ENCODE measurements at places on chromosomes 4 and X.

DNA sequence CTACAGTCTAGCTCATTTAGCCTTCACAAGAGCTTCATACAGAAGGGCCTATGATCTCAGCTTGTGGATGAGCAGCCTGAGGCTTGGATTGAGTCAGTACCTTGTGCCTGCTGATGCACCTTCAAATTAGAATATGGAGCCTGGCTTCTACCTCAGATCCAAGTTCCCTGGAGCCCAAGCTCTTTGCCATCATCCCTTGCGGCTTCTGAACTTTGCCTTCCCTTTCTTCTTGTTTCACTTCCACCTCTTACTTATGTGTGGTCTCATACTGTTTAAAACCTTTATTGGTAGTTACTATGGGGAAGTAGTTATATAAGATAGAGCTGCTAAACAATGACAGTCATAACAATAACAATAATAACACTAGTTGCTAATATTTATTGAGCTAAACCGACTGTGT, 84.3 kb upstream of the AFF2 start:
- DNase-seq: no peak

DNA sequence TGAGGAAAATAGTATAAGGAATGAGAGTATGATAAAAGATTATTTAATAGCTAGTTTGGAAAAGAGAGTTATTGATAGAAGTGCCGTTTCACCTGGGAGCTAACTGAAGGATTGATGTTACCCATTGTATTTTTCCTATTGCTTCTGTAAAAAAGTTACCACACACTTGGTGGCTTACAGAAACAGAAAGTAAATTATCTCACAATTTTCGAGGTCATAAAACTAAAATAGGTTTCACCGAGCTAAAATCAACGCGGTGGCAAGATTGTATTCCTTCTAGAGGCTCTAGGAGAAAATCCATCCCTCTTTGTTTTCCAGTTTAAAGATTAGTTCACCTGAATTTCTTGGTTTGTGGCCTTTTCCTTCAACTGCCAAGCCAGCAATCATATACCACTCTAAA, 11.1 kb upstream of the TRAM1L1 start:
- no peak for DNase-seq

- no peak for DNase-seq
Measured at GRCh38 chrX:56798339-56798711, 69.3 kb downstream of the NBDY start.

- DNase-seq: no peak
Measured at GRCh38 chrX:109732017-109732801, 848 bp downstream of the ACSL4 start.

- no peak for DNase-seq
Measured at GRCh38 chr4:122073615-122074014, 78.5 kb upstream of the BLTP1 start.

DNA sequence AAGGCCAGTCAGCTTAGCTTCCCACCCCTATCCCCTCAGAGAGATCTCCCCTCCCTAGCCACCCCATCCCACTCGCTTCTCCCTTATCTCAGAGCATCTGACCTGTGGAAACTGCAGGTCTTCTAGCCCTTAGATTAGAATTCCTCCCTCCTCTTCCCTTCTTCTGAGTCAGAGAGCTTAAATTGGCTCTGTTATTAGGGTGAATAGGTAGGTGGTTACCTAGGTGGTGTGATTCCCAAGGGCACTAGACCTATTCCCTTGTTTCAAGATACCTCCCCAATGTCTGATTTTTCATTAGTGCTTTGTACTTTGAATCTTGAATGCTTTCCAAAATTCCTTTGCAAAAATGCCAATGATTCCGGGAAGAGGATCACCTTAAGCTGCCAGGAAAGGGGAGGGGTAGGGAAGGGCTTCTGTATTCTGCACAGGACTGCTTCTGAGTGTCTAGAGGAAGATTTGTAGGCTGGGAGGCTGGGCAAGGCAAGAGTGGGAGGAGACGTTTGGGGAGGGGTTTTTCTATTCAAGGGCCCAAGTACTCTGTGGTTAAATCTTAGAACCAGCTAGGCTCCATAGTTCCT, 24.5 kb upstream of the MSN start:
- DNase-seq: no peak

DNA sequence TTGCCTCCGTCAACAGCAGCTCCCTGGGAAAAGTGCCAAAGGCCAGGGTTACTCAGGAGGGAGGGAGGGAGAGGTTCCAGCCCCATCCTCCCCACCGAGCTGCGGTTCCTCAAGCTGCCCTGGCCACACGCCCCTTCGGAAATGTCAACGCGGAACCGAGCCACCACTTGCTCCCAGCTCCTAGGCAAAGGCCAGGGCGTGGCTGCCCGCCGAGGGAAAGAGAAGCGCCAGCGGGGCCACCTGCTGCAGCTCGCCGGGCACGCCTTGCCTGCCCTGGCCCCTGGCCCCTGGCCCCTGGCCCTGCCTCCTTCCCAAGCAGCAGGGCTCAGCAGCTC, 15.3 kb downstream of the SLC6A8 start:
- no peak for DNase-seq

GRCh38 chrX:103513476-103514108, 5.7 kb downstream of the RAB40A start:
- no peak for DNase-seq

GRCh38 chr4:169342159-169342860, 71.6 kb upstream of the SH3RF1 start:
- DNase-seq: no peak

DNA sequence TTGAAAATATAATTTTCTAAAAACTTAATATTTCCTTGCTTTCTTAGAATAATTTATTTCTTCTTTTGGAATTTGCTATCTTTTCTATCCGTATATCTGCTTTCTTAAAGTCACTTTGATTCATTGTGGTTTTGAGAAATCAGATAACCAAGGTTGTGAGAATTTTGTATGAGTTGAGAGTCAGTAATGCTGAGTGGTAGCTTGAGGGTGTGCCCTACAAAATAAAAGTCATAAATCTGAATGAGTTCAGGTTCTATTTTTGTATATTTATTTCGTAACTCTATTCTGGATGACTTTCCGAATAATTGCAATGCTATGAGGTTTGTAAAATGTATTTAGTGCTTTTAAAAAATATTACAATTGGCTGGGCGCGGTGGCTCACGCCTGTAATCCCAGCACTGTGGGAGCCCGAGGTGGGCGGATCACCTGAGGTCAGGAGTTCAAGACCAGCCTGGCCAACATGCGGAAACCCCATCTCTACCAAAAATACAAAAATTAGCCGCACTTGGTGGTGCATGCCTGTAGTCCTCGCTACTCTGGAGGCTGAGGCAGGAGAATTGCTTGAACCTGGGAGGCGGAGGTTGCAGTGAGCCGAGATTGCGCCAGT, 8.9 kb downstream of the COPS4 start:
- no peak for DNase-seq

DNA sequence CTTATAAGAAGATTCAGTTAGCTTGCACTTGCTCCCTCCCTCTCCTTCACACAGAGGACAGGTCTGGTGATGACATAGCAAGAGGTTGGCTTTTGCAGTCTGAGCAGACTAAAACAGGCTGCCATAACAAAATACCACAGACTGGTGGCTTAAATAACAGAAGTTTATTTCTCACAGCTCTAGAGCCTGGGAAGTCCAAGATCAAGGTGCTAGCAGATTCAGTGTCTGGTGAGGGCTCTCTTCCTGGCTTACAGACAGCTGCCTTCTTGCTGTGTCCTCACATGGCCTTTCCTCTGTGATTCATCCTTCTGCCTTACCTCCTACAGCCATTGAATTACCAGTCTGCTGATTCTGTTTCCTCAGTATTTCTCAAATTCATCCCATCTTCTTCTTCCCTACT, 13.1 kb downstream of the RP2 start:
- DNase-seq: no peak

DNA sequence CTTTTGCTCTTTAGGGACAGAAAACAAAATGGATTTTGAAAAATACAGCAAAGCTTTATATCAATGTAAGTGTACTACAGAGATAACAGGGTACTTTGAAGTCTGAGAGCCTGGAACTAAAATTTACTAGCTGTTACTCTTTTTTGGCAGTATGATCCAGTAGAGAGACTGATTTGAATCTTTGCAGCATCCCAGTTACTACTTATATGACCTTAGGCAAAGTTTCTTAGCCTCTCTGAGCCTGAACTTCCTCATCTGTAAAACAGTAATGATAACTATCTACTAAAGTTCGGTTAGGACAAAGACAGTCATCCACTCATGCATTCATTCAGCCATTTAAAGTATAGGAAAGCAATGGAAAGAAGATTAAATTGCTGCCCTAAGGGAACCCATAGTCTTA, 10.1 kb downstream of the BRWD3 start:
- no peak for DNase-seq

- DNase-seq: no peak
Measured at GRCh38 chrX:153549231-153549630, 31.8 kb downstream of the ATP2B3 start.

DNA sequence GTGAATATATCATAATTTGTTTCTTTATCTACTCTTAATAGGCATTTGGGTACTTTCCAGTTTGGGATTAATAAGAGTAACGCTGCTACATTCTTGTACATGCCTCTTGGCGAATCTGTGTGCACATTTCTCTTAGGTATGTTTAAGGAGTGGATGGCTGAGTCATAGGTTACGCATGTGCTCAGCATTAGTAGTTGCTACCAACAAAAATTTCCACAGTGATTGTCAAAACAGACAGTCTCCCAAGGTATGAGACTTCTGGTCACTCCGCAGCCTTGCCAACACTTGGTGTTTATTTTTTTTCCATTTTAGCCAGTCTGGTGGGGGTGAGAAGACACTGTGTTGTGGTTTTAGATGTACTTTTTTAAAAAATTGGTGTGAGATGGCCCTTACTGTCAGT, 44.6 kb downstream of the FGFBP1 start:
- DNase-seq: no peak

DNA sequence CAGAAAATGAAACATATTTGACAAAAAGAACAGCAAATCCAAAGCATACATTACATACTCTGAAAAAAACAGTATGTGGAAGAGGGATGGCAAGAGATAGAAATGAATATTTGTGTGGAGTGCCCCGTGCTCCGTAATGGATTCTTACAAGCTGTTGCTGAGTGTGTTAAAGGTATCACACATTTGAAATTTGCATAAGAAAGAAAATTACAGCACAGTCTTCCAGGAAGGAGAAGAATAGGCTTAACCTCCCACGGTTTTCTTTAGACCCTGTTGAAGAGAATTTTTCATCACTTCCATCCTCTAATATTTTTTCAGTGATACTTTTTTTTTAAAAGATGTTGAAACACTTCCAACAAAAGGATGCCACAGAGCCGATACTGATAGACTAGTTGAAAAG, 1489.4 kb downstream of the RAPGEF2 start:
- DNase-seq: no peak

DNA sequence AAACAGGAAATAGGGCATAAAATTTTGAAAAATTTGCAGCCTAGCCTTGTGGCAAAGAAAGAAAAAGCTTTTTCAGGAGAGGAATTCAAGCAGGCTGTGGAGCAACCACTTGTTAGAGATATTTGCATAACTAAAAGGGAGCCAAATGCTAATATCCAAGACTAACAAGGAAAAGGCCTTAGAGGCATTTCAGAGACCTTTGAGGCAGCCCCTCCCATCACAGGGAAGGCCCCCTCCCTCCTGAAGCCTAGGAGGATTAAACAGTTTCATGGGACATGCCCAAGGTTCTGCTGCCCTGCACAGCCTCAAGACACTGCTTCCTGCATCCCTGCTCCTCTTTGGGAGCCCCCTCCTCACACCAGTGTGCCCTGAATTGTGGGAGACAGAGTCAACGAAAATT, 275.4 kb upstream of the SFRP2 start:
- DNase-seq: no peak

DNA sequence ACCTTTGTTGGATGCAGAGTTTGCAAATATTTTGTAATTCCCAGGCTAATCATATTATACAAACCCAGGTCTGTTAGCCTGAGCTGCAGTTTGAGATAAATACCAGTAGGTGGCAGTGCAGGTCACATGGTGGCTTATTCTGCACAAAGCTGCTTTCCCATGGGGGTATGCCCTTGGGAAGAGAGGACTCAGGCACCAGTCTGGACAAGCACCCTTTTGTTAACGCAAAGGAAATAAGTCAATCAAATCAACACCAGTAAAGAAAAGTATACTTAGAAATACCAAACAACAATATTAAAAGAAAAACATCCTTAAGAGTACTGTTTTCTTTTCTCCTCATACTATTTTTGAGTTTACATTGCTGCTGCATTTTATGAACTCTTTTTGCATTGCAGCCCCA, 389.0 kb upstream of the ZFP42 start:
- DNase-seq: no peak

DNA sequence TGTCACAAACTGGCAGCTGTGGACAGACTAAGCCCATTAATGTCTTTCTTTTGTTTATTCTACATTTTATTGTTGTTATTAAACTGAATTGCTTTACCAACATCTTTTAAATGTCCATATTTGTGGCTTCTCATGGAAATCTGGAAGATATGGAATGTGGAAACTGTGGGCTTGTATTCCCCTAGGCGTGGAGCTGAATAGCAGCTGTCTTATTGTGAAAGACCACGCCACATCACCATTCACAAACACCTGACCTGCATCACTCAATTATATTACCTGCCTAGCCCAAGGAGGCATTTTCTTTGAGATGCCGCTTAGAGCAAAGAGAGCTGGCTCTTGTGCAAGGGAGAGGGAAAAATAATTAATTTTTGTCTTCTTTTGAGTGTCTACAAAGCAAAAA, 96.9 kb upstream of the GPRIN3 start:
- DNase-seq: no peak

DNA sequence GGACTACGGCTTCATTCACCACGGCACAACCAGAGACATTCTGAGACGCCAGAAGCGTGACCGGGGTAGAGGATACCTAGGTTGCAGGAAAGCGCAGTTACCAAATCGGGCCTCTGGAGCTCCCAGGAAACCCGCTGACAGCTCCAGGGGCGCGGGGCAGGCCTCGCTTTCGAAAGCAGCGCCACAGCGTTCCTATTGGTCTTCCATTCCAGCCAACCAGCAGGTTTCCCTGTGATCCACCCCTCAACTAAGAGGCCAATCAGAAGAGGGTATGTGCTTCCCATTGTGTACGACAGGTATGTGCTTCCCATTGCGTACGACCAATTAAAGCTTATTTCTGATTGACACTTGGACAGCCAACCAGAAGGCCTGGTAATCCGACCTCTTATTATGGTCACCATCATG, 14.9 kb downstream of the SNX12 start:
- DNase-seq: no peak

All from T follicular helper cell (primary cell).